ENCODE measurements at places on chromosomes 4 and X.

- no peaks in the 10 kb centered on the region for H3K36me3 ChIP-seq
- ATAC-seq = no peak
- H3K27ac ChIP-seq = no peak overlapping the region
- H3K27me3 ChIP-seq = no peaks in the 10 kb centered on the region
These were observed 269.1 kb upstream of the SLIT2 start for GRCh38 chr4:19982556-19982955.

DNA sequence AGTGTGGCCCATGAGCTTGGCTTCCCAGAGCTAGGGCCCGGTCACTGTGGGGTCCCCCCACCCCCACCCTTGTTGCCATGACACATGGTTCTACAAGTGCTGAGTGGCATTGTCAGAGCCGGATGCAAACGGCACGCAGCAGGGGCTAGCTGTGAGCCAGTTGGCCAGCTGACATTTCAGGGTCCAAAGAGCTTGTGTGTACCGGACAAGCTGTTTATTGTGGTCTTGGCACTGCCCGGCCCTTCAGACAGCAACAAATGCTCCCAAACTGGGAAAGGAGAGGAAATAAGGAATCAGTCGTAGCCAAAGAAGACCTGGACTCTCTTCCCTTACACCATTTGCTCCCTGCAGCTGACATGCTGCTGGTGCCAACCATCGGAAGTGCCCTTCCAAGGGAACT, 36.8 kb downstream of the TSC22D3 start:
- no peak overlapping the region for H3K27ac ChIP-seq
- no peaks in the 10 kb centered on the region for H3K27me3 ChIP-seq
- H3K4me1 ChIP-seq = peaks cover 18% of the 10 kb centered on the region
- H3K36me3 ChIP-seq = no peaks in the 10 kb centered on the region

GRCh38 chr4:41119867-41120295, 94.5 kb downstream of the APBB2 start:
- no peak overlapping the region for H3K27ac ChIP-seq
- no peaks in the 10 kb centered on the region for H3K36me3 ChIP-seq
- no peaks in the 10 kb centered on the region for H3K27me3 ChIP-seq
- no peak overlapping the region for H3K4me3 ChIP-seq

GRCh38 chrX:43175434-43175833, 397.5 kb upstream of the PPP1R2C start:
- peaks cover 10% of the 10 kb centered on the region for H3K36me3 ChIP-seq
- H3K27ac ChIP-seq = no peak overlapping the region
- no peak for ATAC-seq
- peaks cover 5% of the 10 kb centered on the region for H3K4me1 ChIP-seq

DNA sequence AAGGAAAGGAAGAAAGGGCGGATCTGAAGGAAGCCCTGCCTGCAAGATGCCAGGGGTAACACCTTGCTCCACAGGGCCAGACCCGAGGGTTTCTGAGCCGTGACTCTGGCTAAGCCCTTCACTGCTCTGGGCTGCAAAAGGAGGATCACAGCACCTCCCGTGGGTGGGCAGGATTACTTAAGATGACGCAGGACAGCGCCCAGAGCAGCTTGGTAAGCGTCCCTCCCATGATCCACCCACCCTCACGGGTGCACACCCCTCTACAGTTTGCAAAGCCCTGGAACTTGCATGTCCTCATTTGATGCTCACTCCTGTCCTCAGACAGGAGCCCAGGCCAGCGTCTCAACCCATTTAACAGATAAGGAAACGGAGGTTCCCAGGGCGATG, 64.9 kb downstream of the CRMP1 start:
- no peak overlapping the region for H3K27ac ChIP-seq
- no peaks in the 10 kb centered on the region for H3K4me1 ChIP-seq
- no peaks in the 10 kb centered on the region for H3K27me3 ChIP-seq
- no peak overlapping the region for H3K4me3 ChIP-seq
- no peak for ATAC-seq
- H3K36me3 ChIP-seq = no peaks in the 10 kb centered on the region

GRCh38 chr4:38818441-38818976, 13.9 kb upstream of the TLR1 start:
- peaks cover 33% of the 10 kb centered on the region for H3K36me3 ChIP-seq
- peak; percentile 29 for ATAC-seq
- H3K4me1 ChIP-seq = peaks cover 61% of the 10 kb centered on the region
- H3K4me3 ChIP-seq = no peak overlapping the region

DNA sequence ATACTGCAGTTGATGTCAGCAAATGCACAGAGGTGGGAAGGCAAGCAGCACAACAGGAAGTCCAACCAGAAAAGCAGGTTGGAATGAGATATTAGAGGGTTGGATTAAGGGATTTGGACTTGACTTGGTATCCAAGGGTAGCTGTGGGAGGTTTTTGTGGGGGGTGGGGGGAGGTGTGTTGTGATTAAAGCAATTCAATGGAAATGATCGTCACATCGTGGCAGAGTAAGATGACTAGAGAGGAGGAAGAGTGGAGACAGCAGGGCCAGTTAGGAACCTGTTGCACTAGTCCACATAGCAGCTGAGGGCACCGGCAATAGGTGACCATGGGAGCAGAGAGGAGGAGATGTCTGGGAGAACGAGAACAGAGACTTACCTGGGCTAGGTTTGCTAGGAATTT, 2.4 kb downstream of the SLC25A43 start:
- H3K4me1 ChIP-seq = peaks cover 26% of the 10 kb centered on the region
- H3K4me3 ChIP-seq = no peak overlapping the region
- H3K27ac ChIP-seq = no peak overlapping the region
- no peaks in the 10 kb centered on the region for H3K36me3 ChIP-seq

DNA sequence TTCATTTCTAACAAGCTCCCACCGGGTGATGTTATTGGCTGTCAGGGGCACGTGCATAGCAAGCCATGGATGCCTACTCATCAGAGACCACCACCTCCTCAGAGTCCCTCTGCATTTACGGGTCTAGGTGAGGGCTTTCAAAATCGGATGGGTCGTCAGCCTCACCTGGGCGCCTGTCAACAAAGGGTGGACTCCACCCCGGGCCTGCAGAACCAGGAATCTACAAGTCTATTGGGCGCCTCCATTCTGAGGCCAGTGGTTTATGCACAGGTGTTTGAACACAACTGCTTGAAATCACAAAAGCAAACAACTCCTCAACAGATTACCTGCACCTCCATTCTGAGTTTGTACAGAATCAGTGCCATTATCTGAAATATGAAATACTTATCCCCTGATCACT, 318.9 kb downstream of the PTTG2 start:
- no peaks in the 10 kb centered on the region for H3K27me3 ChIP-seq
- no peaks in the 10 kb centered on the region for H3K36me3 ChIP-seq
- H3K27ac ChIP-seq = no peak overlapping the region
- no peaks in the 10 kb centered on the region for H3K4me1 ChIP-seq
- H3K4me3 ChIP-seq = no peak overlapping the region
- no peak for ATAC-seq

GRCh38 chr4:118775405-118775804, 60.5 kb downstream of the SEC24D start:
- H3K36me3 ChIP-seq = no peaks in the 10 kb centered on the region
- no peak for ATAC-seq
- no peaks in the 10 kb centered on the region for H3K4me1 ChIP-seq
- H3K27ac ChIP-seq = no peak overlapping the region
- no peak overlapping the region for H3K4me3 ChIP-seq

GRCh38 chr4:84403656-84404055, 95.4 kb downstream of the NKX6-1 start:
- no peak overlapping the region for H3K27ac ChIP-seq
- no peaks in the 10 kb centered on the region for H3K27me3 ChIP-seq
- H3K36me3 ChIP-seq = no peaks in the 10 kb centered on the region

- peaks cover 52% of the 10 kb centered on the region for H3K4me1 ChIP-seq
- H3K27ac ChIP-seq = no peak overlapping the region
- no peak overlapping the region for H3K4me3 ChIP-seq
- no peaks in the 10 kb centered on the region for H3K27me3 ChIP-seq
- ATAC-seq = no peak
These were observed 56.9 kb upstream of the STS start for GRCh38 chrX:7090641-7091040.

DNA sequence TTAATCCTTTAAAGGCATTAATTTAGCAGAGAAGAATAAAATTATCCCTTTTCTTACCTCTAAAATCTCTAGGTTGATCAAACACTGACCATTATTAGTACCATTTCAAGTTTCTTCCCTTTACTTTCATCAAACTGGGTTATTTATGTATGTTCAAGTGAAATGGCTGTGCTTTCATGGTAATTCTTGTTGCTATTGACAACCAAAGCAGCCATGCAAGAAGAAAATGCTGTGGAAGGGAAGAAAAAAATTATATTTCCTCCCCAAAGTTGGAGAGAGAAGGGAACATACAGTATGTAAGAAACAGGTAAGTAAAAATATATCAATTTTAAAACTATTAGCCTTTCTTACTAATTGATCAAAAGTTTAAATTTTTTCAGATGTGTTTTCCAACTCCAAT, 16.2 kb downstream of the NPNT start:
- no peak for ATAC-seq
- no peaks in the 10 kb centered on the region for H3K36me3 ChIP-seq
- H3K4me1 ChIP-seq = no peaks in the 10 kb centered on the region
- no peak overlapping the region for H3K27ac ChIP-seq
- peaks cover 3% of the 10 kb centered on the region for H3K27me3 ChIP-seq
- no peak overlapping the region for H3K4me3 ChIP-seq

GRCh38 chr4:180380733-180381132, 1862.5 kb upstream of the TENM3 start:
- H3K27ac ChIP-seq = no peak overlapping the region

DNA sequence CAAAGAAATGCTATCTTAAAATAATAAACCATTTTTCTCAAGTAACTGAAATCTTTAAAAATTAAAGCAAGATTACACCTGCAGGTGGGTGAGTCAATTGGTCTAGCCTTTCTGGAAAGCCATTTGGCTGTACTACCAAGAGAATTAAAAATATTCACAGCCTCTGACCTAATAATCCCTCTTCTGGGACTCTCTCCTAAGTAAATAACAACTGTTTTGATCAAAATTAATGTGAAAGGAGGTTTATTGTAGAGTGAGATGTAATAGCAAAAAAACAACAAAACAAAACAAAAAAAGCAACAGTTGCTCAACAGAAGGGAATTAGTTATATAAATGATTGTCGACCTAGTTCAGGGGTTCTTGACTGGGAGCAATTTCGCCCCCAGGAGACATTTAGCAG, 89.0 kb downstream of the GEMIN8 start:
- H3K4me3 ChIP-seq = no peak overlapping the region
- H3K27ac ChIP-seq = no peak overlapping the region
- peaks cover 10% of the 10 kb centered on the region for H3K27me3 ChIP-seq
- ATAC-seq = no peak
- no peaks in the 10 kb centered on the region for H3K36me3 ChIP-seq
- H3K4me1 ChIP-seq = peaks cover 5% of the 10 kb centered on the region
